ENCODE measurements at places on chromosomes 1 and 21.

GRCh38 chr21:41153443-41153842, 14.5 kb upstream of the BACE2 start:
- DNase-seq = no peak

GRCh38 chr1:11129649-11130390, 30.2 kb upstream of the EXOSC10 start:
- no peak for DNase-seq

GRCh38 chr1:243819438-243819839, 30.6 kb downstream of the AKT3 start:
- no peak for DNase-seq

- no peak for DNase-seq
Measured at GRCh38 chr1:248268178-248268577, 9.6 kb downstream of the OR2T33 start.

- no peak for DNase-seq
Measured at GRCh38 chr1:150557065-150557600, 7.9 kb downstream of the ADAMTSL4 start.

GRCh38 chr1:208475951-208476845, 232.0 kb upstream of the PLXNA2 start:
- peak; percentile 45 for DNase-seq

DNA sequence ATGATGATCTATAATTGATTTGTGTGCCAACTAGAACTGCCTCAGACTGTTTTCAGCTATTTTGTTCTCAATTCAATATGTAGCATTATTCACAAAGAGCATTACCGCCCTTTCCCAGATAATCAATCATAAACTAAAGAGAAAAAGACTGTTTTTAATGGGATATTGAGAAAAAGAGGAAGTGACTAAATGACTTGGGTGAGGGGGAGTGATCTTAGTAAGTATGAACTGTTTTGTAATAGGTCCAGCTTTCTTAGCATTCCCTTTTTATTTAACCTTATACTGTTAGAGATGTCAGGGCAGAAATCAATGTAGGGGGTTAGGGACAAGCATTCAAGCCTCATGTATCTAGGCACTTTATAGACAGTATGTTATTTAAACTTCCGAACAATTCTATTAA, 157.8 kb upstream of the DPYD start:
- DNase-seq = no peak

DNA sequence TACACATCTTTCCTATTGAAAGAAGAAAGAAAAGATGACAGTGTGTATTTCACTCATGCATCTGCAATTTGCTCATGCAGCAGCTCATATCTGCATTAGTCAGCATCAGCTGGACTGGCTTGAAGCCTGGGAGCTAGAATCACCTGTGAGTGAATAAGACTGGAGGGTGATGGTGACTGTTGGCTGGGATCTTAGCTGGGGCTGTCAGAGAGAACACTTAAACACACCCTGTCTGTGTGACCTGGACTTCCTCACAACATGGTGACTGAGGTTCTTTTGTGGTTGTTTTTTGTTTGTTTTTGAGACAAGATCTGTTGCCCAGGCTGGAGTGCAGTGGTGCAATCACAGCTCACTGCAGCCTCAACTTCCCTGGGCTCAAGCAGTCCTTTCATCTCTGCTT, 24.9 kb downstream of the KLHDC7A start:
- DNase-seq = no peak

- peak; percentile 80 for DNase-seq
Measured at GRCh38 chr1:99598738-99599411, 47.0 kb upstream of the PALMD start.

GRCh38 chr1:106780806-106781569, 275.5 kb upstream of the PRMT6 start:
- DNase-seq = no peak

DNA sequence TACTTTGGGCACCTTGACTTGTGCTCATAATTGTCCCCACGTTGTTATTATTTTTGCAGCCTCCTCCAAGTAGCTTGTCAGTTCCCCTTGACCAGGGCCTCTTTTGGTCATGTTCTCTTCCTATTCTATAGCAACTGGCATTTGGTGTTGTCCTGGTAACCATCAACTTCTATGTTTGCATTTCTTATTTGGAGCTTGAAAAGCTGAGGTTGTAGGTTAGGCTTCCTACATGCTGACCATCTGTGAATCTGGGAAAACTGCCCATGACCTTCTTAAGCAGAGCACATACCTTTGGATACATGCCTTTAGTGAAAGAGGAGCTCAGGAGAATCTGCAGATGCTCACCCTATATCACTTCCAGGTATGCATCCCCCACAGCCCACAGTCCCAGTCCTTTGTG, 160.8 kb downstream of the HHAT start:
- DNase-seq = no peak

DNA sequence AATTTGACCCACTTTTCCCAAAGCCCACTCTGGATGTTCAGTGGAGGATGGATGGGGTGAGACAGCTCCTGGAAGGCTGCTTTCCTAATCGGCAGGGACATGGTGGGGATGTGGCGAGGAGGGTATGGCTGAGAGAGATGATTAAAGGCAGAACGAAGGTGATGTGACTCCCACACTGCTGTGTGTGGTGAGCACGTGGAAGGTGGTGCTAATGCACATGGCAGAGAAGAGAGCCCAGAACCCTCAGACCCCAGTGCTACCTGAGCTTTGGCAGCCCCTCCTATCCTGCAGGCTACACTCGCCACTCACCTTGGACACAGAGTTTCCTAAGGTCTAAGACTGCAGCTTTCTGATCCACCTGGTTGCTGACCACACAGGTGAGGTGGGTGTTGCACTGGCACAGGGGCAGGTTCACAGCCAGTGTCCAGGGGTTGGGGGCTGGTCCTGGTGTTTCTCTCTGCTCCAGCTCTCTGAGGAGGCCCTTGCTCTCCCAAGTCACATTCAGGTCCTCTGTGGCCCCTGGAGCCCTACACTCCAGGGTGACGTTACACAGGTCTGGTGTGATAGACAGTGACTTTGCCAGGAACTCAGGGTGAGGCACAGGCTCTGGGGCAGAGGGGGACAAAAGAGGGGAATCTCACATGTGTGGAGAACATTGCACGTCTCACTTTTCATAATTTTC, 151.4 kb upstream of the ETV3 start:
- no peak for DNase-seq

- no peak for DNase-seq
Measured at GRCh38 chr21:45151445-45152160, 77.2 kb downstream of the ADARB1 start.

DNA sequence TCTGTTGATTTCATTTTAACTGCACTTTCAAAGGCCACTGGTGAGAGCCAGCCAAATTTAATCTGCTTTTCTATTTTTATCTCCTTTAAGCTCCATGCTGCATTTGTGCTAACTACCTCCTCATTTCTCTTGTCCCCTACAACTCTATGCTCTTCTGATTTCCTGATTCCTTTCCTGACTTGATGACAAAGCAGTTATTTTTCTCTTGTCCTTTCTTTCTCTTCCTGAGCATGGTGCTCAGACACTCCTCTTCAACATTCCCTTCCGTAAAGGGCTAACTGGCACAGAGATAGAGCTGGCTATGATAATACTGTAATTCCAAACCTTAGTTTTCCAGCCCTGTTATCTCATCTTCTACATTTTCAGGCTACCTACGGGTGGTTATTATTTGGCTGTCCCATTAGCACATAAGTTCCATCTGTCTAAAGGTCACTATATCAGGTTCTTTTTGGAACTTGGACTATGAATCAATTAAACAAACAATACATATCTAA, 6.8 kb upstream of the BCAS2 start:
- DNase-seq = no peak

DNA sequence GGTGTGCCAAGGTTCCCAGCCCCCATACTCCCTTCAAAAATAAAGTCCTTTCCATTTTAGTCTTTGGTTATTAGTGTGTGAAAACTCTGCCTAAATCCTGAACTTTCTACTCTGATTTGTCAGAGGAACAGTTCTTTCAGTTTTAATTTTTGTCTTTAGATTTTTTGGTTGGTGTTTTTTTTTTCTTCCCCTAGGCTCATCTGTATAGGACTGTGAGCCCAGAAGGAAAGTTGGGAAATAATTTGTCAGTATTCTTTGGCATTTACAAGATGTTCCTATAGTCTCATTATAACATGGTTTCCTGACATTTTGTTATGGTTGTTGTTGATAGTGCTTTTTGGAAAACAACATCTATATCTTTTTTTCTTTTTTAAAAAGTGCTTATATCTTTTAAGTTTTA, 38.0 kb downstream of the LAMC1 start:
- no peak for DNase-seq

DNA sequence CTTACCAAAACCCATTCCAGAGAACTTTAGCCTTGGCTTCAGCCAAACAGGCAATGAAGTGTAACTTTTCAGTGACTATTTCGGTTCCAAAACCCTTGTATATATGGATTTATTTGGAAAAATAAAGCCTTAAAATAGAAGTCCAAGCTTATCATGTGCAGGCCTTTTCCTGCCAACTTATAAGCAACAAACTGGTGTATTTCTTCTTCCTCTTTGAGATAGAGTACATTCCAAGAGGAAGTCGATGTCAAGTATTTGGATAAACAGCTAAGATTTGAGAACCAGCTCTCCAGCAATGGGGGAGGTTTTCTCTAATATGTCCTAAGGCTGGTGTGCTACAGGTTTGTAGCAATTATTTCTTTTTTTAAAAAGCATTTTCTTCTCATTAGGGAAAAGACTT, 407.8 kb downstream of the DUSP10 start:
- peak; percentile 39 for DNase-seq

GRCh38 chr1:20733360-20733975, 965 bp upstream of the SH2D5 start:
- no peak for DNase-seq

GRCh38 chr1:226082959-226083301, 20.4 kb downstream of the H3-3A start:
- peak; percentile 51 for DNase-seq

GRCh38 chr1:97632075-97632474, 288.8 kb downstream of the DPYD start:
- peak; percentile 92 for DNase-seq

GRCh38 chr1:26164036-26164860, 4.5 kb downstream of the C1orf232 start:
- peak; percentile 38 for DNase-seq

GRCh38 chr21:15094706-15095105, 29.9 kb upstream of the NRIP1 start:
- DNase-seq = no peak

DNA sequence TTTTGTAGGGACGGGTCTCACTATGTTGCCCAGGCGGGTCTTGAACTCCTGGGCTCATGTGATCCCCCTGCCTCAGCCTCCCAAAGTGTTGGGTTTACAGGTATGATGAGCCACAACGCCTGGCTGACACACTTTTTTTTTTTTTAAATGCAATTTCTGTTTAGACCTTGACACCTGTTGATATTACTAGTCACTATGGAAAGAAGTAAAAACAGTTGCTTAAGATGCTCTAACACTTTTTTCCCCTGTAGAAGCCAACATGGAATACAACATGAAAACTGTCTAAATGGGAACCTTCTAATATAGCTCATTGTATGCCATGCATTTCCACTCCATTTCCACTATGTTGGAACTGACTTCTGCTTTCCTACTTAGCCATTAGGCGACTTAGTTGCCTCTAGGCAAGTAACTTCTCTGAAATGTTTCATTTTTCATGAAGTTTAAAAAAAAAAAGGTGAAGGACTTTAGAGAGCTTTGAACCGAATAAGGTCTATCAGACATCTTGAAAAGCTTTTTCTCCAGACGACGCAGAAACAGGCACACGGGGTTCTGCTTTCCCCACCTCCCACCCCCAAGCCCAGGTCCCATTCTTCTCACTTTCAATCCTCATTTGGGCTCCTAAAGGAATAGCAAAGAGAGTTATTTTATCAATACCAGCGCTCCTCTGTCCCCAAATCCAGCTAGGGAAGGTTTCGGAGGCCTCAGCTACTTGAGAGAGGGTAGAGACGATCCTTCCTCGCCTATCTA, 648 bp upstream of the DR1 start:
- no peak for DNase-seq

- DNase-seq = peak; percentile 48
Measured at GRCh38 chr1:23167353-23168078, 1.1 kb downstream of the LUZP1 start.

DNA sequence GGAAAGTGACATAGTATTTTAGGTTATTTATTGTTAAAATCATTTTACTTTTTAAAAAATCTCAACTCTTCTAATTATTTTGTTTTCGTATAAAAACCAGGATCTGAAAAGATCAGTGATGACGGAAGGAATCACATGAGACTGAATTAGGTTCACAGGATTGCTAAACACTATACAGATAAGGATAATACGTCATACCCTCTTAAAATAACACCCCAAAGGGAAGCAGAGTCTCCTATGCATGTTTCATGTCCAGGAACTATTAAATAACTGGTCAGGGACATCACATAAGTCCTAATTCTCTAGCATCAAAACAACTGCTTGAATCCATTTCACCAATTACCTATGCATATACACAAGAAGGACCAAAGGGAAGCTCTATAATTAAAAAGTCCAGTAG, 84.9 kb downstream of the FOXJ3 start:
- DNase-seq = no peak

GRCh38 chr1:28417441-28417922, 47.9 kb downstream of the PHACTR4 start:
- DNase-seq = peak; percentile 73
